Erythroblast (primary cell): ENCODE measurements at places on chromosomes 3 and 15.

DNA sequence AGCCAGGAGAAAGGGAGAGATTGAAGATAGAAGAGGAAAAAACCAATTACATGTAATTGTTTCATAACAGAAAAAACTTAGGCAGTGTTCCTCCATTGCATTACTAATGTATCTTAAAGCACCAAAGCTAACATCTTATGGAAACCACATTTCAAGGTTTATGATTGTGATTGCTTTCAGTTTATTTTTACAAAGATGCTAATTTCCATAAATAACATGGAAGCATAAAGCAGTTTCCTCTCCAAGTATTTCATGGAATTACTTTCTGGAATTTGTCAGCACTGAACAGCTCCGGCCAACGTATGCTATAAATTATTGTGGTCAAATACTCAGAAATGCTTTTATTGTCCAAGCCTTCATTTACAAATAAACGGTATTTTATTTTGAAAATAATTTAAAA lies 11.6 kb downstream of the ADAMTSL3 start:
- no peak for DNase-seq

DNA sequence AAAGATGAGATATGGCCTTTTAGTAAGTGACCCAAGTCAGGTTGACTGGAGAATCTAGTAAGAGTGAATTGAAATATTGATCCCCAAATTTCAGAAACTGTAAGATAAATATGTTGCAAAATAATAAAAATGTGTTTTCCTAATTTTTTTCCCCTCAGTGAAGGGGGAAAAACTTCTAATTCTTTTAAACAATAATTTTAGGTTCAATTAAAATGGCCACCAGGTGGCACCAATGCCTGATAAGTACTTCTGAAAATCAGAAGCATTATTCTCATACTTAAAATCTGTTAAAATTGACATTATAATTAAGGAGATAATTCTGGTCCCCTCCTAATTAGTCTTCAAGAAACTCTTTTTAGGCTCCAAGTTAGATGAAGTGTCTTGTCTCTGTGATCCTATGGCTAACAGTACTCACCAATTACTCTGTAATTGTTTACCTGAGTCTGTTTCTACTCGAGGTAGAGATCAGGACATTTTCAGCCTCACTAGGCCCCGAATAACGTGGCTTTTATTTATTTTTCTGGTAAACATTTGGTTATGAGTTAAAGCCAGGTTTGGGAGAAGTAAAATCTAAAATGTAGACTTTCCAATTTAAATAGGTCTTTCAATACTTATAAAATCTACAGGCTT lies 52.6 kb downstream of the NMD3 start:
- DNase-seq: peak; percentile 69

DNA sequence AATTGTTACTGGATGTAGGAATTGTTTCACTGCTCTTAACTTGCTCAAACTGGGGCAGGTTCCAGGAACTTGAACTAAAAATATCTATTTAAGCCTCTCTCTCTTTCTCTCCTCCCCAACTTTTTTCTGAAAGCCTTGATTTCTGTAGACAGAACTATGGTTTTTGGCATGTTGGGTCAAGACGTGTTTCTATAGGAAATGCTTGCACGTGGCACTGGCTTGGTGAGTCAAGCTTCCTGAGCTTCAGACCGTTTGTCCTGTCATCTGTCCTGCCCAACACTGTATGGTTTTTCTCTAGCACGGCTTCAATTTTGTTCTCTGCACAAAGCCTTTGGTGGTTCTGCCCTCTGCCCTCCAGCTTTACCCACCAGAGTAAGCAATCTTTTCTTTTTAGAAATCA lies 13.5 kb downstream of the EAF1 start:
- no peak for DNase-seq

- no peak for DNase-seq
These were observed 38.6 kb downstream of the RFTN1 start for GRCh38 chr3:16474920-16475319.

DNA sequence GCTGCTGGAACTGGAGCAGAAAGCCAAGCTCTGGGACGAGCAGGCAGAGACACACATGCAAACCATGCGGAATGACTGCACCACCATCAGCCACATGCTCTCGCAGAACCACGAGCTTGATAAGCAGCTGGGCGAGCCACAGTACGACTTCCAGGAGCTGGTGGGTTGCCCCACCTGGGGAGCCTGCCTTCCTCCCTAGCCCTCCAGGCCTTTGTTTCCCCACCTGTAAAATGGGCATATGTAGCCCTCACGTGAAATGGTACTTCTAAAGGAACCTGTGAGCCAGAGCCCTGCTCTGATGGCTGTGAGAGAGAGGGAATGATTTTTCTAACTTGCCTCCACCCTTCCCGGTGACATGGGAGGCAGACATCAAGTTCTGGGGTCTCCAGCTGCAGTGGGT lies 44.6 kb upstream of the GOLGA6B start:
- DNase-seq: no peak

DNA sequence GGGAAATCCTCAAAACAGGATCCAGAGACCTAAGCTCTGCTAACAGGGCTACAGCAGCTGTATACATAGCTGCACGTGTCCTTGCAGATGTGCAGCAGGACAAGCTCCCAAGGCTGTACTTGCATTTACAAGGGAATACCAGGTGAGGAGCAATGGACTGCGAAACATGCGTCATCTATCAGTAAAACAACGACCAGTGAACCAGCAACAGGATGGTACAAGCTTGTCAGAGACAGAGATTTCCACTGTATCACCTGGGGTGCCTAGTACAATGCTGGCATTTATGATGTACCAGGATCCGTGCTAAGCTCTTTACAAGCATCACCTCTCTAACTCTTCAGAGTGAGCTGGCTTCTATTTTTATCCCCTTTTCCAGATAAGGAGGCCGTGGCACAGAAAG lies 227.3 kb downstream of the FOXP1 start:
- DNase-seq: no peak

DNA sequence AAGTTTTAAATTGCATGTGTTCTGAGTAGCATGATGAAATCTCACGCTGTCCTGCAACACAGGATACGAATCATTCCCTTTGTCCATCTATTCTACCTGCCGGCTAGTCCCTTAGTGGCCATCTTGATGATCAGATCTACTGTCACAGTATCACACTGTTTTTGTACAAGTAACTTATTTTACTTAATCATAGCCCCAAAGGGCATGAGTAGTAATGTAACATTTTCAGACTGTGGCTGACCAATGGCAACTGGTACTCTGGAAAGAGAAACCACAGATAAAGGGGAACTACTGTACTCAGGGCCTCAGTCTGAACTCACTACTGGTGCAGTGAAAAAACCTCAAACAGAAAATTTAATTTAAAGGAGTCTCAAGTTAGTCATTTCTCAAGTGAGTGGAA lies 127.3 kb upstream of the MRPL3 start:
- DNase-seq: no peak

- DNase-seq: no peak
These were observed 43.8 kb upstream of the ARHGEF3 start for GRCh38 chr3:56845505-56845904.

GRCh38 chr3:174116421-174116820 lies 718.9 kb downstream of the NLGN1 start:
- no peak for DNase-seq

- DNase-seq: no peak
These were observed 15.5 kb downstream of the CCR5 start for GRCh38 chr3:46386205-46386604.

DNA sequence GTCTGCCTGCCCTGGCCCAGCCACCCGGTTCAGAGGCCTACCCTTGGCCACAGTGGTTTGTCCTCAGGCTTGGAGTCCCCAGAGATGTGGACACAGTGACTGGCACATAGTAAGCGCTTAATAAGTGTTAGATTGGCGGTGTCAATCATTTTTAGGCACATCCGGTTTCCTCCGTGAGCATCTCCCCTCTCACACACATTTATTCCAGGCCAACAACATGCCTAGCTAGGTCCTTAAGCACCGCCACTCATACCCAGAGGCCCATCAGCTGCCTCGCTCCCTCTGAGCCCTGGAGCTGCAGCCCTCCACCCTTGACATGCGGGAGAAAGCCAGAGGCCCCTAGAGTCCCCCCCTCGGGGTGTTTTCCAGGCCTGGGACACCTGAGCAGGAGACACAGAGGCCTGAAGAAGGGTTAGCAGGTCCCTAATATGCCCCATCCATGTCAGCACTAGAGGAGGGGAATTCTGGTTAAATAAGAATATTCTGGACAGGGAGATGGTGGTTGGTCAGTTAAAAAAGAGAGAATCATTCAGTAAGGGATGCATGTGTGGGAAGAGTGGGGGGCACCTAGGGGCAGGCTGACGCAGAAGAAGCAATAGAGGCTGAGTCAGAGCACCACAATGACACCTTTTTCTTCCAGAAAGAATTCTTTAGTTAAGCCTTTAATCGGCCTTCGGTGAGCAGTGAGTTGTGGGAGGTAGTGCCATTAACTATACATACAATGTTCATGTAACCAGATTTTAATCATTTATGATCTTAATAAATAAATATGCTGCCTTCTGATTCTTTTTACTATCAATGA lies 22.3 kb downstream of the NR2F2 start:
- DNase-seq: no peak

- DNase-seq: no peak
These were observed 120.2 kb upstream of the IGSF10 start for GRCh38 chr3:151581035-151581434.

- no peak for DNase-seq
These were observed 15.2 kb upstream of the ACTC1 start for GRCh38 chr15:34810443-34811129.

GRCh38 chr15:40398413-40398873 lies 7.2 kb upstream of the IVD start:
- no peak for DNase-seq

DNA sequence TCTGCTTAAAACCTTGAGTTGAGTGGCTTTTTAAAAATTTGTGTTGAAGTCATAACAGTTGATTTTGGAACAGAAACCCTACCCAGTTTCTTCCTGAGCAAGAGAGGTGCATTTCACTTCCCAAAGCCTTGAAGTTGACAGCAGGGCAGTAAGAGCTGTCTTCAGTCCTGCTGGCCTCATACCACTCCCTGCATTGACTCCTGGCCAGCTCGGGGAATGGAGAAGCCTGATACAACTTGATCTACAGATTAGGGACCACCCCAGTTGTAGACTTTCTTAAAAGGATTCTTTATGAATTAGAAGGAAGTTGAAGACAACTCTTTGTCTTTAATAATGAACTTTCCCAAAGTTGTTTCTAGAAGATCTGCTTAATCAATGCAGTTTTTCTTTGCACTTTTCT lies 90.6 kb upstream of the FLNB start:
- DNase-seq: peak; percentile 24

GRCh38 chr3:60276615-60277014 lies 974.6 kb downstream of the FHIT start:
- no peak for DNase-seq

GRCh38 chr15:98927996-98928395 lies 79.6 kb downstream of the PGPEP1L start:
- DNase-seq: no peak

DNA sequence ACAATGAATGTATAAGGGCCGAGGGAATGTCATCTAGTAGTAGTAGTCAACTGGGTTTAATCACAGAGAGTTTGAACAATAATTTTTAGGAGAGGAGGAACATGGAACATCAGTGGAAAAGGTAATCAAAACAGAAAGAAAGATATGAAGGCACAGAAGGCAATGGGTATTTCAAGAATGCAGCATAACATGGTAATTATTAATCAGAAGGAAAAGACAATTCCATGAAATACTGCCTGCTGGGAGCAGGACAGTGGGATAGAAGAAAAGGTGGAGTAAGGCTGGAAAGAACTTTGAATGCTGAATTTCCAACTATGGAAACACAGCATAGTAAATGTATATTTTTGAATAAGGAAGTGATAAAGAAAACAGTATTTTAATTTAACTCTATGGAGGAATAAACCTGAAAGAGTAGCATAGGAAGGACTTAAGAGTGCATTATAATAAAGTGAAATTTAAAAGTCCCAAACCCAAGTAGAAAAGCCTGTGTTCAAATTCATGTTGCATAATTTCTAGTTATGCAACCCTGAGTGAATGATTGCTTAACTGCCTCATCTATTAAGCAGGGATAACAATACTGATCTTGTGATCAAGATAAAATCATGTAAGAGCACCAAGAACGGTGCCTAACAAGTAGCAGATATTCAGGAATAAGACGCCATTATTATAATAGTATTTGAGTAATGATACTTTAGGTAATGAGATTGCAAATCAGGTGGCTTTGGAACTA lies 357.7 kb downstream of the TBC1D5 start:
- no peak for DNase-seq

- DNase-seq: no peak
These were observed 185.4 kb downstream of the SUCNR1 start for GRCh38 chr3:152058856-152059255.

- no peak for DNase-seq
These were observed 134.5 kb upstream of the ONECUT1 start for GRCh38 chr15:52924630-52925029.

DNA sequence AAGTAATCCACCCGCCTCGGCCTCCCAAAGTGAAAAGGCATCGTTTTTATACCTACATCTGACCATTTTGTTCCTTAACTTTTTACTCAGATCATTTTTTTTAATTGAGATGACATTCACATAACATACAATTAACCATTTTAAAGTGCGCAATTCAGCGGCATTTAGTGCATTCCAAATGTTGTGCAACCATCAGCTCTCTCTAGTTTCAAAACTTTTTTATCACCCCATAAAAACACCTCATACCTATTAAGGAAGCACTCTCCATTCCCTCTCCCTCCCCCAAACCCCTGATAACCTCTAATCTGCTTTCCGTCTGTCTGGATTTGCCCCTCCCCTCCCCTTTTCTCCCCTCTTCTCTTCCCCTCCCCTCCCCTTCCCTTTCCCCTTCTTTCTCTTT lies 310.1 kb downstream of the UACA start:
- DNase-seq: peak; percentile 46

DNA sequence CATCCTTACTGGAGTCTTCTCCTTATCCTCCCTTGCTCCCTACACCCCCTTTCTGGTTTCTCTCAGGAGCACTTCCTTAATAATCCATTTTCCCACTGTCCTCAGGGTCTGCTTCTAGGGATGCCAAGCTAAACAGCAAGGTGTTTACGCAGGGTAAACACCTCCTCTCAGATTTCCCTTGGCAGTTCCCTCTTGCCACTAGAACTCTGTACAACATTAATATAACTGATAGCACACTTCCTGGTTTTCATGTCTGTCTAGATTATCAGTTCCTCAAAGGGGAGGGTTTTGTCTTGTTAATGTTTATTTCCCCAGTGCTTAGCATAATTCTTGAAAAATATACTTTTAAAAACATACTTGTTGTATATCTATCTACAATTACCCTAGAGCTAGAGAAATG lies 118.0 kb upstream of the SLC24A5 start:
- DNase-seq: no peak

GRCh38 chr3:94336046-94336753 lies 273.3 kb downstream of the NSUN3 start:
- DNase-seq: peak; percentile 10

DNA sequence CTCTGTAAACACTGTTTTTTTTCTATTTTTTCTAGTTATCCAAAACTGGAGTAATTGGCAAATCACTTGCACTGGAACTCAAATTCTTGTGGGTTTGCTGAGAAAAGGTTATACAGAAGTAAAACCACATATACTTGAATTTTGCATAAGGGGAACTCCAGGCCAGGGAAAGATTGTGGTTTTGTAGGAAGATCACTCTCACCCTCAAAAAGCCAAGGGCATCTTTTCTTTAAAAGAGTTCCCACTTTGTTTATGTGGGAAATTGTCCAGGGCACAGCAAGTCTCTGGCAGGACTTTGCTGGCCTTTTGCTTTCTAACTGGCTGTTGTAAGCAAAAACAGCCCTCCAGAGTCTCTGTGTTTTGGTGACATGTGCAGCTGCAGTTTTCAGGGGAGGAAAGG lies 340.3 kb upstream of the RBMS3 start:
- DNase-seq: no peak
